NCI-H1105 (cell line): ENCODE measurements at places on chromosomes 16 and 17.

- DNase-seq, result no peak
Measured at GRCh38 chr17:81384929-81385319, 10.3 kb upstream of the BAHCC1 start.

- DNase-seq, result no peak
Measured at GRCh38 chr16:57859331-57859730, 57.0 kb upstream of the KIFC3 start.

GRCh38 chr17:73657473-73658116, 13.3 kb upstream of the SDK2 start:
- DNase-seq, result no peak

DNA sequence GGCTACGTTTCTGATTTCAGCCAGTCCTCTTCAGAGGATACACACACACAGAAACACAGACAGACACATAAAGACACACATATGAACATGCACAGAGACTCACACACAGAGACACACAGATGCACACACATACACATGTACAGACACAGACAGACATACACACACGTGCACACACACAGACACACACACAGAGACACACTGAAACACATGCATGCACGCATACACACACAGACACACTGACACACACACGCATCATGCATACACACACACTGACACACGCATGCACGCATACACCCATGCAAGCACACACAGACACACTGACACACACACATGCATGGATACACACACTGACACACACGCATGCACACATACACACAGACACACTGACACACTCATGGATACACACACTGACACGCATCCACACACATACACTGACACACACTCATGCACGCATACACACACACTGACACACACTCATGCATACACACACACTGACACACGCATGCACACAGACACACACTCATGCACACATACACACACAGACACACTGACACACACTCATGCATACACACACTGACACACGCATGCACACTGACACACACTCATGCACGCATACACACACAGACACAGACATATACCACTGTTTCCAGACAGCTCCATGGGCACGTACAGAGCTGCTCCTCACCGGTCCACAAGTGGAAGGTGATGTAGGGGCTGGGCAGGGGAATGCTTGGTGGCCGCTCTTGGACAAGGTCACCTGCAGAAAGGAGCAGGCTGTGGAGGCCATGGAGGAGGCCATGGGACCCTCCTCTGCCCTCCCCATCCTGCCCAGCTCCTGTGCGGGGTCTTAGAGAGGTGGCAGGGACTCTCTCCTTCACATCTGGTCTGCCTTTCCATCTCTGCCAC, 30.1 kb upstream of the MFSD6L start:
- no peak for DNase-seq
